ENCODE measurements at places on chromosomes 2 and 18.

GRCh38 chr18:41390309-41390708 lies 564.7 kb upstream of the PIK3C3 start:
- no peak for DNase-seq

- DNase-seq = peak; percentile 85
These were observed 189.9 kb upstream of the TANK start for GRCh38 chr2:160970052-160970965.

- no peak for DNase-seq
These were observed 136.5 kb upstream of the CTDP1 start for GRCh38 chr18:79542876-79543750.

GRCh38 chr2:202643012-202643858 lies 8.5 kb downstream of the FAM117B start:
- DNase-seq = no peak

DNA sequence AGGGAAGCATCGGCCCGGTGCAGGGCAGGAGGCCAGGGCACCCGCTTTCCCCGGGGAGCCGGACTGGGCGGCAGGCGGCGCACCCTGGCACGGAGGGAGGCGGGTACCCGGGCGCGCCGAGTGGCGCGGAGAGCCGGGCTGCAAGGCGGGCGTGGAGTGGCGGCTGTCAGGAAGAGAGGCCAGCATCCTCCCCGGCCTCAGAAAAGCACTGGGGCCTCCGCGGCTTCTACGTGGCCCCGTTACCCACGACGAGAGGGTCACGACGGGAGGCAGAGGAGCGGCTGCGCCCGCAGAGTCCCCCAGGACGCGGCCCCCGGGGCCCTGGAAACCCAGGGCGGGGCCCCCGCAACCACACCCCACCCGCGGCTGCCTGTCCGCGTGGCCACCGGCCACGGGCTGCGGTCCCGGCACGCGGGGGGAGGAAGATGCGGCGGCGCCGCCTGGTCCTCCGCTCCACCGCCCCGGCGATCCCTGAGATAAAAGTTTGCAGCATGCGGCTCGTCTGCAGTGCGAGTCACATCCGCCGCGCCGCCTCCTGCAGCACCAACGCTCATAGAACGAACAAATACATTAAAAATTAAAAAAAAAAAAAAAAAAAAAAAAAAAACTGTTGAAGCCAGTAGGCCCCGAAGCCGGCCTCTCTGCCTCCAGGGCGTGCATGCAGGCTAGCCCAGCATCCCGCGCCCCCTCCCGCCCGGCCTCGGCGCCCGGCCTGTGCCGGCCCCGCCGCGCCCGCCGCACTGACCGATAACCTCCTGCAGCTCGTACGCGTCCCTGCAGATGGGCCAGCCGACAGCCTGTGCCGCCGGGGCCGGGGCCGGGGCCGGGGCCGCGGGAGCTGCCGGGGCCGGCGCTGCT lies 683 bp downstream of the STK39 start:
- DNase-seq = no peak

DNA sequence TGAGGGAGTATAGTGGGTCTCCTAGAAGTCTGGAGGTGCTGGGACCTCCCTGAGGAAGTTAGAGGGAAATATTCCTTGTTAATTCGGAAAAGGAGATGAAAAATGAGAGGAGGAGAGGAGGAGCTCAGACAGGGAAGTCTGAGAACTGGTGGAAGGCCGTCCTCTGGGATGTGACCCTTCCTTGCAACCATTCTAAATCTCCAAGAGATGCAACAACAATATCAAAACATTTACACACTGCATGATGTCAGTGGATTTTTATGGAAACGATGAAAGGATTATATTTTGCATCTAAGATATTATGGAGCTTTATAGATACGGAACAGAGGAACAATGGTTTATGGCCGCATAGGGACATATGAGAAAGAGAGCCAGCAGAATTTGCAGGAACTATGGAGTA lies 49.8 kb upstream of the COBLL1 start:
- DNase-seq = no peak

DNA sequence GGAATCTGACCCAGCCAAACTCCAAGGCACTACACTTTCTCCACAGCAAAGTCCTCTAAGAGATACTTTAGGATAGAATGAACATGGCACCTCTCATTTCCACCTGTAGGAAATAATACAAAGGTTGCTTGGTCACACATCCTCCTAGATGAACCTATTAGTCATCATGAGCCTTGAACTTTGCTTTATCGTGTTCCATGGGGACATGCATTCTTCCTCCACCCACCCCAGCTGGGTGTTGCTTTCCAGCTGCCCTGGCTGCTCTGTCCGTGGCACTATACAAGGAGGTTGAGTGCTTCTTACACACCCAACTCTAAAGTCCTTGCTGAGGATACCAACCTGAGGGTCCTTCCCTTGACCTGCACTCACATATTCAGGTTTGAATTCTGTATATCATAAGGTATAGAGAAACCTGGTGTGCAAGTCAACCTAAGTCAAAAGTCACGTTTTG lies 52.7 kb downstream of the SPRED2 start:
- no peak for DNase-seq

DNA sequence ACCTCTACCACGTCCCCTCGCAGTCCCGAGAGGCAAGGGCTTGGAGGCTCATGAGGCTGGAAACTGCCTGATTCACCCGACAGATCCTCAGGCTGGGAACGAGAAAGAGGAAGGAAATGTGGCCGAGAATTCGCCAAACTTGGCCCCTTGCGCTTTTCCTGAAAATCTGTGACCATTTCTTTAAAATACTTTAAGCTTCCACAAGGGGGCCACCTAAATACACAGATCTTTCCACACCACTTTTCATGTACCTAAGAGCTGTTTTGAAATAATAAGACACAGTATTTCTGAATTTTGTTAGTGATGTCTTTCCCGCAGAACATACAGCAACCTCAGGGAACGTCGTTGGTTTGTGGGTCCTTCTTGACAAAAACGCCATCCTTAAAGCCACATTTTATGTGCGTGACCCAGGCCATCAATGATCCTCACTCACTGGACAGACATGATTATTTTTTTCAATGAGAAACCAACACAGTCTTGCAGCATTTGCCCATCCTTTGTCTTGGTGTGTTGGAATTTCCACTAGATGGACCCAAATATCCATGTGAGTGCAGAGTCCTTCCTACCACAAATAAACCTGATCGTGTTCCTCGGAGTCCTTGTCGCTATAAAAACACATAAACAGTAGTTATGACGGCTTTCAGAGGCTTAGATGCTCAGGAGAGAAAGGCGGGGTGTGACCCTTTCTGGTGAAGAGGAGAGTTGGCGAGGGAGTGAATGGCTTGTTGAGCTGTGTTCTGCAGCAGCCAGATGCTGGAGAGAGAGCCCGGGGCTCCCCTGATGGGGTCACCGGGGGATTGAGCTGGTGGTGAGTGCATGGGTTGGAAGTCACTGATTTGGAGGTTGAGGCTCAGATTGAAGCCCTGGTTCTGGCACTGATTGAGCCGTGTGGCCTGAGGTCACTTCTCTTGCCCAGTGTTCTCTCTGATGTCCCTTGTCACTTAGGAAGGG lies 25.0 kb downstream of the DCDC2C start:
- DNase-seq = peak; percentile 66

GRCh38 chr2:66697366-66697765 lies 262.4 kb downstream of the MEIS1 start:
- no peak for DNase-seq

DNA sequence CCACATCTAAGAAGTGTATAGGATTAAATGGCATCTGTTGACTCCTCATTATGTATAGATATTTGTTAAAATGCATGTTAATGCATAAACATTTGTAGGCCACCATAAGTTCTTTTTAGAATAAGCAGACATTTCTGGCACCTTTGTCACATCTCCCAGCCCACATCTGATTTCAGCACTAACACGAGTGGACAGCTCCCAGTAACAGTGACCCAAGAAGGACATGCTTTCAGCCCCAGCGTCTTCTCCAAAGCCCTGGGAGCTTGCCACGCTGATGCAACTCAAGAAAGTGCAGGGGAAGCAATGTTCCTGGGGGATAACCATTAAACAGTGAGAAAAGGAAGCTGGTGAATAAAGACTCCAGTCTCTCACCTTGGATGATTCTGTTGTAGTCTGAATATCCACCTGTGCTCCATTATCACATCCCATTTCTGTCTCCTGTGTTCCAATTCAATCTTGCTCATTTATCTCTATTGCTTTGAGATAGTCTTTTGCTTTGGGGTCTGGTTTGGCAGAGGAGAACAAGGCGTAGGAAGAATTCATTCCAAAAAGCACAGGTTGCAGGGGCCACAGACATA lies 182.6 kb upstream of the THSD7B start:
- peak; percentile 20 for DNase-seq

DNA sequence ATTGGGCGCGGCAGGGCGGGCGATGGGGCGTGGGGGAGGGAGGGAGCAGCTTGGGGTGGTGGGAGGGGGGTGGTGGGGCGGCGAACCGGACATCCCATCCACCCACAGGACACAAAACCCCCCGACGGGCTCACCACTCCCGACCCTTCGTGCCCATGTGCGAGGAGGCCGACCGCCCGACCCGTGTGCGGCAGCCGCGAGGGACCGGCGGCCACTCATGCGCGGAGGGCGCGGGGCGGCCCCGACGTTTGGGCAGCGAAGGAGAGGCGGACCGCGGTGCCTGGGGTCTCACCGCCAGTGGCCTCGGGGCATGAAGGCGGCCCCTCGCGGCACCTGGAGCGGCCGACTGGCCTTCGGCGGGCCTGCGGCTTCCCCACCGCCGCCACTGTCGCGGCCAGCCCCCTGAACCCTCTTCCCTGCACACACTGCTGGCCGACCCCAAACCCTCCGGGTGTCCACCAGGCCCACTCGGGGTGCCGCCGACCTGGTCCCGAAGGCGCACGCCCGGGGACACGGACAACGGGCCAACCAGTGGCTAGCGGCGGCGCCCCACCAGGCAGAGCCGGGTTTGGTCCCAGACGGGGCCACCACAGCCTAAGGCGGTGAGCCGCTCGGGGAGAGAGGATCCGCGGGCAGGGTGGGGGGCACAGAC lies 94.6 kb upstream of the ANKRD30BL start:
- DNase-seq = no peak

DNA sequence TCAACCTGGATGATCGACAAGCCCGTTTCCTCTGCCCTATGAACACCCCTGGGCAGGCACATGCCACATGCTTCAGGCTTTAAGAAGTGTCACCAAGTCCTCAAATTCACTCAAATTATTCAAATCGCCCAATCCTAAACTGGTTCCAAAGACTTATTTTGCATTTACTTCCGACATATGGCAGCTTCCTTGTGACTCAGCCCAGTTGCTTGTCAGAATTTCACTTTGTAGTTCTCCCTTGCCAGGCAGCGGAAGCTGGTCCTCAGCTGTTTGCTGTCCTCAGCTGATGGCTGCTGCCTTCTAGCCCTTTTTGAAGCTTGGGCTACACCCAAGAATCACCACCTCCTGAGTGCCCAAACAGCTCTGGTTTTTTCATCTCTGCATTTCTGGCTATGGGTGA lies 105.4 kb upstream of the LMAN1 start:
- DNase-seq = no peak

DNA sequence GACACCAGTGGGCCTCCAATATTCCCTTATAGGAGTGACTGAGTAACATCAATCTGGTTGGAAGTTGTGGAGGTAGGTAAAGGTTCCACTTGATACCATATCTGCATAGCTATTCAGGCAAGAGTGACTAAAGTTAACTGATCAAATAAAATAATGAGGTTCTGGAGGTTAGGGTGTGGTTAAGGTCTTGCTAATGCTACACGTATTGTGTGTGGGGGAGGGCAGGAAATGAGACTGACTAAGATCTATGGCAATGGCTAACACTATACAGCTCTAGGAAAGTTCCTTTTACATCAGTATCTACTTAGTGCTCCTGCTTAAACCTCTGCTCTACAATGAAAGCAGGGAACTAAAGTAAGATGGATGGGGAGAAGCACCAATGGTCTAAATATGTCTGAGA lies 149.1 kb upstream of the MGAT5 start:
- no peak for DNase-seq

- DNase-seq = no peak
These were observed 932.2 kb downstream of the TDRD15 start for GRCh38 chr2:22055784-22056620.

GRCh38 chr18:35580701-35581539 lies 620 bp upstream of the GALNT1 start:
- DNase-seq = peak; percentile 33

- DNase-seq = no peak
These were observed 11.0 kb upstream of the PLB1 start for GRCh38 chr2:28484835-28485234.

DNA sequence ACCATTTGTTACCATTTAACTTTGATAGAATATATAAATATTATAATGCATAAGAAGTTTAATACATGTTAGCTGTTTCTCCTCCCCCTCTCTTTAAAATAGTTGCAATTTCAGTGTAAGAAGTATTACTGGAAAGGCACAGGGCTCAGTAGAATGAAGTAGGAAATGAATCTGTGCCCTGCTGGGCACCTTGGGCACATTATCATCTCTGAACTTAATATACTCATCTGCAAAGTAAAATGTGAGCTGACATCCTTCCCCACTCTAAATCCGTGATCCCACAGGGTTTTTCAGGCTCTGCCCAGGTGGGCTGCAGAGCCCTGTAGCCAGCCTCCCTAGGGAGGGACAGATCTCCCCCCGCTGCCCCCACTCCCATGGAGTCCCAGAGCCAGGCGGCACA lies 56.8 kb downstream of the DPP4 start:
- DNase-seq = no peak

GRCh38 chr2:10760794-10761504 lies 39.5 kb downstream of the ATP6V1C2 start:
- DNase-seq = no peak

GRCh38 chr2:21249367-21249766 lies 125.6 kb downstream of the TDRD15 start:
- no peak for DNase-seq

DNA sequence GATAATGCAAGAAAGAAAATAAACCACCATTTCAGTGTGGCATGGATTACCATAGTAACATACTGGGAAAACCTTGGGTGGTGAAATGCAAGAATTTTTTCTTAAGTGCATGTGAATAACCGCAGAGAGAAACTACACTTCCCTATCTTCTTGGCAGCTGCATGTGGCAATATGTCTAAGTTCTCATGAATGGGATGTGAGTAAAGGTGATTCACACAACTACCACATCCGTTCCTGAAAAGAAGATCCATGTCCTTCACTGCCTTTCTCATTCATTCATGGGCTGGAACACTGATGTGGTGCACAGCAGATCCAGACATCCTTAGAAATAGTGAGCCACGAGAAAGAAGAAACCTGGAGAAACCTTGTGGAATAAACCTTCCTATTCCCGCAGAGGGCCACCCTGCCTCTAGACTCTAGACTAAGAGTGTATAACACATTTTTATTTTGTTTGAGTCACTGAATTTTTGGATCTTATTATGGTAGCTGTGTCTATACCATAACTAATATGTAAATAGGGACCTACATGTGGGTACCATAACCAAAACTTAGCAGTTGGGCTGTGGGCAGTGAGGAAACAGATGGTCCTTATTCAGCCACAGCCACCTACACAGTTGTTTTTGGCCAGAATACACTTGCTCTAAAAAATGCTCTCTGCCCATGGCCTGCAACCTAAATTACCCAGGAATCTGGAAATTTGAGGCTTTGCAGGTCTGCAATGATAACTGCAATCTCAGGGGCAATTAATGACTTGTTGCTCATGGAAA lies 573.3 kb downstream of the LRP1B start:
- no peak for DNase-seq

- DNase-seq = no peak
These were observed 51.5 kb upstream of the TWIST2 start for GRCh38 chr2:238796223-238796885.

GRCh38 chr2:231680992-231681852 lies 27.1 kb upstream of the PTMA start:
- DNase-seq = no peak

GRCh38 chr18:56235071-56235470 lies 403.3 kb downstream of the TXNL1 start:
- no peak for DNase-seq

GRCh38 chr2:239548451-239548871 lies 147.6 kb upstream of the HDAC4 start:
- DNase-seq = no peak

All from right renal cortex interstitium (tissue), 3 donors.